ENCODE measurements at places on chromosomes 7 and 10.

GRCh38 chr10:125742465-125742864 is 23.0 kb downstream of the EDRF1 start:
- peak; percentile 45 for DNase-seq

DNA sequence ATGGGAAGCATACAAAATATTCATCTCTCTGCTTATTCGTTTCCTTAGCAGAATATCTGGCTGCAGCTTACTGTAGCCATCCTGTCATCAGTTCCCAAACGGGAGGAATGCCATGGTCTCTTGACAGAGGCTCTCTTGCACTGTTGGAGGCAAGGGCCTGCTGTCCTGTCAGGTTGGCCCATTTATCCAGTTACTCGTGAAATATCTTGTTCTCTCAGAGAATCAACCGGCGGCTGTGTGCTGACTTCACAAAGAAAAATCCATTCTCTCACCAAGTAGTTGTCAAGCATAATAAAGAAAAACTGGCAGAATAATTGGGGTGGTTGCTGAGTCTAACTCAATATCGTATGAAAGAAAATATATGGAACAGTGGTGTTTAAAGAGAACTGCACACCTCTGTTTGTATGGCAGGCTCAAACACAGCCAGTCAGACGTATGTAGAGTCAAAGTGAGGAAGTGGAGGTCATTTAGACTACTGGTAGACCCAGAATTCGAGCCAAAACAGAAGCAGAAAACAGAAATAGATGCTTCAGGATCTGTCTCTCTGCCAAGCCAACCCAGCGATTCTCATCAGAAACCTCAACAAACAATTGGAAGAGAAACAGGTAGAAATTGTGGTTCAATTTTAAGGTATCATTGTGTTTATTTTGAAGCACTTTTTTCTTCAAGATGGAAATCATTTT is 349.2 kb upstream of the PRKCQ start:
- DNase-seq = no peak

DNA sequence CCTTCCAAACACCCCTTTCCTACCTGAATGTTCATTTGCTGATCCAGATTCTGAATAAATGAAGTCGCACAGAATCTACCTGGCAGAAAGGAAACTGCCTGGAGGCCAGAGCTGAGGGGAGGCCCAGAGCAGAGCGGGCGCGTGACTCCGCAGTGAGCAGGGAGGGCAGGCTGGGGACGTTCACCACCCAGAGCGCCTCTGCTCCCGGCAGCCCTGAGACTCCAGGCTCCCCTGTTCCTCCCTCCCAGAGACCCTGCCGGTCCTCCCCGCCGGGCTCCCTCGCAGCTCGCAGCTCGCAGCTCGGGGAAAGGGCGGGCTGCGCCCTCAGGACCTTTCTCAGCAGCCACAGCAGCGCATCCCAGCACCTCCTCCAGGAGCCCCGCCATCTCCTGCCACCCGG is 176.7 kb upstream of the ZNF32 start:
- no peak for DNase-seq

- peak; percentile 74 for DNase-seq
These were observed 23.9 kb downstream of the SCD start for GRCh38 chr10:100370714-100371481.

DNA sequence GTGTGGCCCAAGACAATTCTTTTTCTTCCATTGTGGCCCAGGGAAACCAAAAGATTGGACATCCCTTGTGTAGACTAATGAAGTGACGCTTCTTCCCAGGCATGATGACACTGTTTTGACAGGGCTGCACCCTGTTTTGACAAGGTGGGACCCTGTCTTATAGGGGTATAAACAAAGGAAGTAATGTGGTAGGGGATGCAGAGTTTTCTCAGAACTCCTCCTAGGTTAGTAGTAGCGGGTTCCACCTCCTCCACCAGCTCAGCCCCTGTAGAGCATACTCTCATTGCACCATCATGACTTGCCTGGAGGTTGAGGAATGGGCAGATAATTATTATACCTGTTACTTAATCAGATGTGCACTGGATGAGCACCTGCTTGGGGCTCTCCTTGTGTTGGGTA is 123.1 kb downstream of the CCNY start:
- no peak for DNase-seq

DNA sequence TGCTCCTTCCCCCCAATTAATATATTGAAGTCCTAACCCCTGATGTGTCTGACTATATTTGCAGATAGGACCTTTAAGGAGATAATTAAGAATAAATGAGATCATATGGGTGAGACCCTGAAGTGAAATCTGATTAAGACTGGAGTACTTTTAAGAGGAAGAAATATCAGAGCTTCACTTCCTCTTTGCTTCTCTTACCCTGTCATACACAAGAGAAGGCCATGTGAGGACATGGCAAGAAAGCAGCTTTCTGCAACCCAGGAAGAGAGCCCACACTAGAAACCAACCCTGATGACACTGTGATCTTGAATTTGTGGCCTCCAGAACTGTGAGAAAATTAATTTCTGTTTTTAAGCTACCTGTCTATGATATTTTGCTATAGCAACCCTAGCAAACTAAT is 44.2 kb downstream of the JMJD1C start:
- no peak for DNase-seq

DNA sequence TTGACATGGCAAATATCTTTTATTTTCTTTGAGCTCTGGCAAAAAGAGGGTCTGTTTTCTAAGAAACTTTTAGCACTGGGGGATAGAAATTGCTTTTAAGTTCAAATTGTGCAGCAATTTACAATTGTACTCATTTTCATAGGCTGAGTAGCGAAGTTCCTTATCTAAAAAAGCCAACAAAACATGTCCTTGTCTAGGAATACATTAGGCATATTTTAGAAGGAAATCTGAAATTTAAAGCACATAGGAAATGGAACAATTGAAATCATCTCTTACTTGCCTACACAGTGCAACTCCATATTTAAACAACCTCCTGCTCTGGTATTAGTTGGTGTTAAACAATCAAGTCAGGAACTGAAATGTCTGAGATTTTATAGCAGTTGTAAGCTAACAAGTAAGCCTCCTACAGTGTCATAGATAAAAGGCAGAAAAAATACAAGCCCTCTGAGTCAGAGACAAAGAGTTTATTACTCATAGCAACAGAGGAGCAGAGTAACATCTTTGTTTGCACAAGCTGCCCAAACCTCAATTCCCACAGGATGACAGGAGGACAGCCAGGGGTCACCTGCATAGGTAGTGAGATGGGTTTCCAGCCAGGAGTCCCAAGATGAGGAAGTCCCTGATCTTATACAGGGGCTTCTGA is 280.2 kb upstream of the HGF start:
- peak; percentile 93 for DNase-seq

DNA sequence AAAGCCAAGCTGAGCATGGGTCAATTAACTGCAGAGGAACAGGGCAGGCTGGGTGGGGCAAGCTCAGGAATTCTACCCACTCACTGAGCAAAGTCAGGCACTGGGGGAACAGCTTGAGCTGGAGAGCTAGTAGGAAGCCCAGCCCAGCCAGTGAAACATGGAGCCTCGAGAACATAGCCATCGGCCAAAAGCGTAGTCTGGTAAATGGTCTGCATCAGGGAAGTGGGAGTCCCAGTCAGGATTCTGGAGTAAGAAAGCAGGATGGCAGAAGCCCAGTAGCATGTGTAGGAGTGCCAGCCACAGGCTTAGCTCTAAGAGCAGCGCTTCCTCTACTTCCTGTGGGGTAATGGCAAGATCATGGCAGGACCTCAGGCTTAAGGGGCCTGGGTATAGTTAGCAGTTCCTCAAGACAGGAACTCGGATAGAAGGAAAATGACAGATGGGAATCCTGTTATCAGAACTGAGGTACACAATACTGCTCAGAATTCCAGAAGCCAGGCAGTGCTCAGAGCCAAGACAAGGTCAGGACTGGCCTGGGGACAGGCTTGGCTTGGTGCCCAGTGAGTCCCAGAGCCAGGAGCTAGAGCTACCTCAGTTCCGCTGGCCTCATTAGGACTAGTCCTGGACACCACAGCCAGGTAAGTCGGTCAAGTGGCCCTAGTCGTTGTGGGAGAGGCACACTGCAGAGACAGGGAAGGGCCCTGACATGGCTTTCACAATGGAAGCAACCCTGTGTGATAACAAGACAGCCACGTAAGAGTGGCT is 65.4 kb upstream of the MXI1 start:
- no peak for DNase-seq

DNA sequence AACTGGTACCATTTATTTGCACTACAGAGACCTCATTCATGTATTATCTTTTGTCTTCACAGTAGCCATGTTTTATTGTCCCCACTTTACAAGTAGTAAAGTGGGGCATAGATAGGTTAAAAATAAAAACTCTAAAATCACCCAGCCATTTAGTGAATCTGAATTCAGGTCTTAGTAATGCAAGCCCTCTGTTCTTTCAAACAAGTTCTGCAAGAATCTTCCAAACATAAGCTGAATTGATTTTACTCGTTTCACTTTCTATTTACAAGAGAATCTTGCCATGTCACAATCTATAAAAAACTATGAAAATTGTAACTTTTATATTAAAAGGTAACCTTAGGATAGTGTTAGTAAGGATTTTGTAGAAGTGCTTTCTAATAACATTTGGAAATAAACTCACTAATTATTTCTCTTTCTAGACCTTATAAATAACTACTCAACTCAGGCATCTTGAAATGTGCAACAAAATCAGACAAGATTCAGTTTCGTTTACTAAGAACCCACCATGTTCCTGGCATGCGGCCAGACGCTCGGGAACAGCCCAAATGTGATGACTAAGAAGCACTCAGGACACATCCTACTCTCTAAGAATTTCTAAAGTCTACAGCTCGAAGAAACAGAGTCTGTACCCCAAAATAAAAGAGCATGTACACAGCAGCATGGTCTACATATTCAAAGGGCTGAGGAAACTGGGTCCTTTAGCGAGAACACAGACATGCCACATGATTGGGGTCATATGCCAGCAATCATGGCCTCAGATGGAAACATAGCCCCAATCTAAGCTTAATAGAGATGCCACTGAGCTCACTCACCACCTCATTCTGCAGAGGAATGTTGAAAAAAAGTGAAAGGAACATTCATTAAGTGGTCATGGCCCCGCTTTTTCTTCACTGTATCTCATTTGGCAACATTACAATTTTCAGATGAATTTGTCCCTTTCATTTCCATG is 167.6 kb downstream of the AMPH start:
- peak; percentile 93 for DNase-seq

DNA sequence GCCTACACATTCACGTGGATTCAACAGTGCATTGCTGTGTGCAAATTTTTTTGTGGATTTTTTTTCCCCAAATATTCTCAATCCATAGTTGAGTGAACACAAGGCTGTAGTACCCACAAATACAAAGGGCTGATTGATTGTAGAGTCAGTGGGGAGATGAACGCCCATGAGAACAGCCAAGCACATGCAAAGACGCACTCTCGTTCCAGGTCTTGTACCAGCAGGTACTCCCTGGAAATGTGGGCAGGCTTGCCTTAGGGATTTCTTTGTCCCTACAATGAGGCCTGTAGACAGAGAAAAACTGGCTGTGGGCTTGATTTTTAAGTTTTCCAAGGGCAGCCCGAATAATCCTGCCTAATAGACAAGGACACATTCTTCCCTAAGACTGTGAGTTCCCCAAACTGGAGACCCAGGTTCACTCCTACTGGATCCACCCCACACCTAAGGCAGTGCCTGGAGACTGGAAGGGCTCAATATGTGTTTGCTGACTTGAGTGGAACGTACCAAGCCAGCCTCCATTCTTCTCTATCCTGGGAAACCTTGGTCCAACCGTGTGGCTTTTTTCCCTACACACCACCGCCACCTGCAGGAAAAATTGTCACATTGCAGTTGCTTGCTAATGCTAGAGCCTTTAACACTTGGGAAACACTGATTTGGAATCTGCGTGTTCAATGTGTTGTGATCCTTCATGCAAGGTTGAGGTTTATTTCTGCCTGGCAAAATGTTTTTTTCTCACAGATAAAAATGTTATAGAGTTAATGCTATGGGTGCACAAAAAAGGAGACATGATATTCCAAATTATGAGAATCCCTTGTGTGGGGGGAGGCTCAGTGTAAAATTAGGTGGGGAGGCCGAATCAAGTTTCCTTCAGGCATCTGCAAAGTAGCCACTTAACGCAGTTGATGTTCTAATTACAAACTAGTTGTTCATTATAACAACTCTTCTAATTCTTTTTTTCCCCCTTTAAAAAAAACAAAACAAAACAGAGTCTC is 49.3 kb downstream of the PPP1R17 start:
- peak; percentile 73 for DNase-seq

GRCh38 chr7:46007990-46008643 is 87.0 kb upstream of the IGFBP3 start:
- DNase-seq = no peak

DNA sequence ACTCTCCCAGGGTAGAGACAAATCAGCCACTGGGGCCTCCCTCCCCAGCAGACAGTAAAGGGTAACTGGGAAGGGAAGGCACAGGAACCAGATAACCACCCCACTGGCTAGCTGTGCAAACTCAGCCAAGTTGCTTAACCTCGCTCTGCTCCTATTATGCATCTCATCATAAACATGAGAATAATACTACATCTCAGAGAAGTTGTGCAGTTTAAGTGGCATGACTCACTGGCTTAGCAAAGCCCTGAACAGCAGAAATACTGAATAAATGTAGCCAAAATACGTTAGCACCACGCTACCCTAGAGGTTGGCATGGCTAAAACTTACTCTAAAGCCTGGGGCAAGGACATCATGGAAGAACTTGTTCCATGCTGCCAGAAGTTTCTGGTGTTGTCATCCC is 128.1 kb upstream of the ANK3 start:
- peak; percentile 34 for DNase-seq

GRCh38 chr10:86423739-86424138 is 57.1 kb upstream of the GRID1 start:
- DNase-seq = no peak

DNA sequence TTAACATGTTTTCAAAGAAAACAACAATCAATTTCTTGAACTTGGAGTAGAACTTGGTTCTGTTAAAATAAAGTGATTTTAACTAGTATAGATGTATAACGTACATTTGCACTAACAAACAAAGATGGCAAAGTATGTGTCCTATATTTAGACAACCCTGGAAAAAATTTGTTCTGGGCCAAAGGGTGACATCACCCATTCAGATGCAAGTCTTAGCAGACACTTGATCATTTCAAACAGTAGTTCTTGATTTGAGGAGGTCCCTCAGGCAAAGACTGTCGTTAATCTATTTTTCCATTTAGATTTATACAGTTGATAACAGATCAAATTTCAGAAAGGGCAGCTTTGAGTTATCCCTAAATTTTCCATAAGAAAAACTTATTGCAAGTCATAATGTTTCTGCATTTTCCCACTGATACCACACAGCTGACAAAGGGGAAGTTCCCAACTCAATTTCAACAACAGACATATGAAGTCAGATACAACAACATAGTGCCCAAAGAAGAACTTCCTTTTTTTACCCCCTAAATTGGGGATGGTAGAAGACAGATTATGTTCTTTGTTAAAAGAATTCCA is 5.2 kb downstream of the NMT2 start:
- DNase-seq = peak; percentile 16

Measured in choroid plexus epithelial cell (primary cell).